ENCODE measurements at places on chromosomes 6 and 20. TPM values are rescaled to one million over a fixed set of nuclear protein-coding genes. Genes with fewer than 3 reads are reported as not detected.

The TGM6 gene
- total RNA-seq = not detected

The PEX3 gene
- total RNA-seq = 8.2 TPM

- H3K36me3 ChIP-seq = peaks cover 5% of the 10 kb centered on the region
- H3K27ac ChIP-seq = peak overlapping the region; percentile 97
- no peak for DNase-seq
Observed at GRCh38 chr6:28142446-28142845, 763 bp downstream of the ZKSCAN8 start.

GRCh38 chr20:51531141-51531710, 11.3 kb downstream of the NFATC2 start:
- peaks cover 4% of the 10 kb centered on the region for H3K36me3 ChIP-seq
- peak; percentile 41 for DNase-seq
- H3K4me3 ChIP-seq = peak overlapping the region; percentile 79
- H3K4me1 ChIP-seq = peaks cover 76% of the 10 kb centered on the region
- no peaks in the 10 kb centered on the region for H3K27me3 ChIP-seq

DNA sequence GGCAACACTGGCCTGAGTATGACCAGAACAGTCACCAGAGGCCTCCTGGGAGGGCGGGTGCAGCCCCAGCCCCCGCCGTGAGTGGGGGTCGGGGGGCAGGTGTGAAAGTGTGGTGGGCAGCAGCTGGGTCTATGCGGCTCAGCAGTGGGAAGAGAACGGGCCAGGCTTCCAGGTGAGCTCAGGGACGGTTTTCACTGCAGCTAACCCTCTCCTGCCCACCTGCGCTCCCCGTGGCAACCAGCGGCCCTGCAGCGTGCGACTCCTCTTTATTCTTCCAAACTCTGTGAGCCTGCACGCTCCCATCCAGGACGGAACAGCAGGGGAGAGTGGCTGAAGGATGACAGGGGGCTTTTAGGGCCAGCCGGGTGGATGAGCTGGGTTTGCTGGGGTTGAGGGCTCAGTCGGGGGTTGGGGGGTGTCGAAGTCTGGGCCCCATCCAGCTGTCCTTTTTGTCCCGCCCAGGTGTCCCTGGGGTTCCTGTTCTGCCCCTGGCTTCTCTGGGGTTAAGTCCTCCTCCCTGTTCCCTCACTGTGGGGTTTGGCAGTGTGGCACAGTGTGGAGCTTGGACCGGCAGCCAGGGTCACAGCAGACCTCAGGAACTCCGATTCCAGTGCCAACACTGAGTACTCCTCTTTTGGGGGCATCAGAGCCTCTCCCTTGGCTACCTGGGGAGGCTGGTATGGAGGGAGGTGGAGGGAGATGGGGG, 859 bp upstream of the BIRC7 start:
- peak overlapping the region; percentile 31 for H3K4me3 ChIP-seq
- H3K36me3 ChIP-seq = no peaks in the 10 kb centered on the region
- H3K27me3 ChIP-seq = peaks cover 34% of the 10 kb centered on the region
- DNase-seq = no peak

DNA sequence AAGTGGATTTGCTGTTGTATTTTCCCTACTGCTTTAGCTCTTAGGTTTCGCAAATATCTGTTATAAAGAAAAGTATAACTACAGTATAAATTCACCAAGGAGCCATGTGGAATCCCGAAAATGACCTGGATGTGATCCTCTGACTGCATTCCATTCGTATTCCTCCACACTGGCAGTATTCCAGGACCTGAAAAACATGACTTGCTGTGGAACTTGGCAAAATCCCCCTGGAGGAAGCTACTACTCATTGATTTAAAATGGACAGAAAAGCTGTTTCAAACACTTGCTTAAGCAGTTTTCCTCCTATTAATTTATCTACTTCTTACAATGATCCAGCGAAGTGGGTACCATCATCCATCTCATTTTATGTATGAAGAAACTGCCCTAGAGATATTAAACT, 13.3 kb upstream of the ENPP5 start:
- no peaks in the 10 kb centered on the region for H3K36me3 ChIP-seq
- no peak overlapping the region for H3K27ac ChIP-seq
- peaks cover 49% of the 10 kb centered on the region for H3K27me3 ChIP-seq
- H3K4me3 ChIP-seq = no peak overlapping the region
- DNase-seq = no peak

- peak within 1 kb of the TSS; percentile 99 for H3K27ac ChIP-seq
- H3K4me3 ChIP-seq = peak within 1 kb of the TSS; percentile 88
- H3K4me1 ChIP-seq = peaks cover 24% of the 10 kb centered on the region
- H3K36me3 ChIP-seq = peaks cover 3% of the 10 kb centered on the region
- peak; percentile 66 for DNase-seq
Observed at GRCh38 chr20:36235892-36236785, at the start of gene AAR2. AAR2 (plus strand) TSS chr20:36236478; CDS start chr20:36239869, 3,391 bp downstream.

Measured in T-helper 17 cell (primary cell).